Activated naive CD4-positive, alpha-beta T cell treated with anti-CD3 and anti-CD28 coated beads, Interleukin-2, amount 10 ng/mL, durations not matched to agents 5 hours and 36 hours (primary cell): ENCODE measurements at places on chromosomes 2 and 18. TPM values are rescaled to one million over a fixed set of nuclear protein-coding genes. Genes with fewer than 3 reads are reported as not detected.

The CYP1B1 gene
- total RNA-seq = 3.8 TPM

The ZBTB7C gene
- total RNA-seq = 0.53 TPM

The SLC25A52 gene
- total RNA-seq = not detected

The BUB1 gene
- total RNA-seq = 85.8 TPM

The KCNF1 gene
- not detected for total RNA-seq

The KCNG3 gene
- total RNA-seq = 0.13 TPM

The SETBP1 gene
- 3.1 TPM for total RNA-seq
